ENCODE measurements at places on chromosomes 3 and 15.

- peak; percentile 91 for DNase-seq
These were observed 269.3 kb downstream of the ARPP21 start for GRCh38 chr3:35908366-35909232.

- DNase-seq: no peak
These were observed 26.9 kb upstream of the NR2F2 start for GRCh38 chr15:96303503-96304056.

DNA sequence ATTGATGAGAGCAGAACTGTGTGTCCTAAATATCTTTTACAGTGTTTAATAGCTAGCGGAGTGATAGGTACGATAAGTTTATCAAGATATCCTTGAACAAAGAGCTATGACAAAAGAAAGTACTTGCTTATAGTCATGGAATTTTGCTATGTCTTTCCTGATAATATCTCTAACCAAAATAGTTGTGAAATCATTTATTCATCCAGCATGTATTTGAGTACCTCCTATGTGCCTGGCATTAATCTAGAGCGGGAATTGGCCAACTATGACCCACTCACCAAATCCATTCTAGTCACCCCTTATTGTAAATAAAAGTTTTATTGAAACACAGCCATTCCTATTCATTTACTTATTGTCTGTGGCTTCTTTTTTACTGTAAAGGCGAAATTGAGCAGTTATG is 46.6 kb downstream of the ZFAND6 start:
- DNase-seq: no peak

DNA sequence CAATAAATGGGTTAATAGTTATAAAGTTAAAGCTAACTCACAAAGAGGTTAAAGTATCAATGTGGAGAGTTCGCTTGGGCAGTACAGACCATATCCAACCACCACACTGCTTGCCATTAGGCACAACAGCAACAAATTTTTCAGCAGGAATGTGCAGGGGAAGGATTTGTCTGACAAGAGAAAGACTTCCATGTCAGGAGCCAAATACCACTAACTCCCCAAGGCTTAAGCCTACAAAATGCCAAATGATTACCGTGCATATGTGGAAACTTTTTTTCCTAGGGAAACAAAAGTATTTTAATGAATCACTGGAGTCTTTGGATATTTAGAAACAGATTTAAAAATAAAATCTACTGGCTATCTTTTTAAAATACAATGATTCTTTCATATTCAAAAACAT is 8.1 kb downstream of the VGLL3 start:
- peak; percentile 49 for DNase-seq

GRCh38 chr3:16319307-16319706 is 54.3 kb downstream of the OXNAD1 start:
- DNase-seq: no peak

DNA sequence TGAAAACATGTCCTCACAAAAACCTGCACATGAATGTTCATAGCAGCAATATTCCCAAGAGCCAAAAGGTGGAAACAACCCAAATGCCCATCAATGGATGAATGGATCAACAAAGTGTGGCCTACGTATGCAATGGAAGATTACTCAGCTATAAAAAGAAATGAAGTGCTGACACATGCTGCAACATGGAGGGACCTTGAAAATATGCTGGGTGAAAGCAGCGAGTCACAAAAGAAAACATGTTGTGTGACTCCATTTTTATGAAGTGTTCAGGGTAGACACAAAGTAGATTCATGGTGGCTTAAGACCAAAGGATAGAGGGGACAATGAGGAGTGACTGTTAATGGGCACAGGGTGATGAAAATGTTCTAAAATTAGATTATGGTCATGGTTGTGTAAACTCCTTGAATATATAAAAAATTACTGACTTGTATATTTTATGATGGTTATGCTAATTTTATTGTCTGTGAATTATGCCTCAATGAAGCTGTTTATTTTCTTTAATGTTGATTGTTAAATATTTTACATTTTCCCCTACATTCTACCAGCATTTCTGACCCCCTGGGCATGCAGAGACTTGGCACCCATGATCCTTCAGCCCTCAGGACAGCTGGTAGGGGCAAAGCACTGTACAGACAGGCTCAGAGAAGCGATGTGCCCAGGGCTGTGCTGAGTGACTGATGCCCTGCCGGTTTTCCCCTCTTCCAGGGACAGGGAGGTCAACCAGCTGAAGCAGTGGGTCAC is 37.8 kb downstream of the CFAP100 start:
- no peak for DNase-seq

DNA sequence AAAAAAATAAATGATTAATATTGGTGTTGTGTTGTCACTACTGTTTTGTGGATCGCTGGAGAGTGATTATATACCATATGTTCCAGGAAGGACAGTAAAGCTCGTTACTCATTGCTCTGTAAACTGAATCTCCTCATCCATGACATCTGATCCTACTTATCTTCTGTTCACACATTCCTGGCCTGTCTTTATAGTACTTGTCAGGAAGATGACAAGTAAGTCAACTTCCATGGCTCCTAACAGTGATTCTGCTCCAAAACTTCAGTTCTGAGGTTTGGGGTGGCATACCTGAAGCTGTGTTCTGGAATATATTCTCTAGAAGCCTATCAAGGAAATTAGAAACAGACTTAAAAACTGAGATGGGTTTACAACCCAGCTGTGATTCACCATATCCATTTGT is 288.9 kb downstream of the ZBBX start:
- DNase-seq: no peak

- no peak for DNase-seq
These were observed 131.3 kb downstream of the PLD1 start for GRCh38 chr3:171678971-171679492.

DNA sequence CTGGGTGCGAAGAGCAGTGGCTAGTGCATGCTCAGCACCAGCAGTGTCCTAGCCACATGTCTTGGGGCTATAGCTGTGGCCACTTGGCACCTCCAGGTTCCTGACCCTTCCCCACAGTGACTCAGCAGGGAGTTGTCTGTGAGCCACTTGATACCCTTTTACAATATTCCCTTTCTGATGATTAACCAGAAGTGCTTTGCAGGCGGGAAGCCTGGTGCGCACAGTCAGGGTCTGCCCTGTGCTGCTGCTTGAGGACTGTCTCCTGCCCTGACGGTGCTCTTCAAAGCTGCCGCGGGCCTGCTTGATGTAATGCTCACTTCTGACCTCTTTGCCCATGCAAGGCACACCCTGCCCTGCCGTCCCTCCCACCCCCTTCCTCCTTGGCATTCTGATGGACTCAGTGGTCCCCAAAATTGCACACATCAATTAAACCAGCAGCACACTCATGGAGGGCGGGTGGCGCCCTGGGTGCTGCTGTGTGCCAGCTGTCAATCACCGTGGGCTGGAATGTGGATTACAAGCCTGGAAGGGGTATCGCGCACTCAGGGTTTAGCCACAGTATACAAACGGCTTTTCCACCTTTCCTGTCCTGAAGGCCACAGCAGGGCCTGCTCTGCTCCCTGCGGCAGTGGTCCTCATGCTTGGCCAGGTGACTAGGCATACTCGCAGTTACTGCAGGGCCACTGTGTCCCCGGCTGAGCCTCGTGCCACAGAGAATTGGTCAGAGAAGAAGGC is 40.9 kb upstream of the PCSK6 start:
- DNase-seq: no peak

GRCh38 chr15:74349241-74349778 is 18.1 kb downstream of the CYP11A1 start:
- peak; percentile 29 for DNase-seq

DNA sequence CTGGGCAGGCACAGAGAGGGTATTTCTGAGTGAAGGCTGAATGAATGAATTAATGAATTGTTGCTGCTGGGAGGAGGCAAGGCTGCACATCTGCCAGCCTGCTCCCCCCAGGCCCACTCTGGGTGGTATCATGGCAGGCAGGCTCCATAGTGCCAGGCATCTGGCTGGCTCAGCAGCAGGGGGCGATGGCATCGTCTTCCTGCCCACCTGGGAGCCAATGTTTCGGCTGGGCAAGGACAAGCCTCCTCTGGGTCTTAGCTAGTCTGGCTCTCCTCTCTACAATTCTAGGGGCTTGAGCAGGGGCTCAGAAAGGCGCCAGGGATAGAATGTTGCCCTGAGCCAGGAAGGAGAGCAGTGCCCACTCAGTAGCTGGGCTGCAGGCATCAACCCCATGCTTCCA is 1.7 kb upstream of the TLR9 start:
- no peak for DNase-seq

GRCh38 chr3:52149021-52149420 is 5.2 kb downstream of the POC1A start:
- no peak for DNase-seq

- DNase-seq: no peak
These were observed 67.7 kb downstream of the CCNL1 start for GRCh38 chr3:157092230-157092629.

DNA sequence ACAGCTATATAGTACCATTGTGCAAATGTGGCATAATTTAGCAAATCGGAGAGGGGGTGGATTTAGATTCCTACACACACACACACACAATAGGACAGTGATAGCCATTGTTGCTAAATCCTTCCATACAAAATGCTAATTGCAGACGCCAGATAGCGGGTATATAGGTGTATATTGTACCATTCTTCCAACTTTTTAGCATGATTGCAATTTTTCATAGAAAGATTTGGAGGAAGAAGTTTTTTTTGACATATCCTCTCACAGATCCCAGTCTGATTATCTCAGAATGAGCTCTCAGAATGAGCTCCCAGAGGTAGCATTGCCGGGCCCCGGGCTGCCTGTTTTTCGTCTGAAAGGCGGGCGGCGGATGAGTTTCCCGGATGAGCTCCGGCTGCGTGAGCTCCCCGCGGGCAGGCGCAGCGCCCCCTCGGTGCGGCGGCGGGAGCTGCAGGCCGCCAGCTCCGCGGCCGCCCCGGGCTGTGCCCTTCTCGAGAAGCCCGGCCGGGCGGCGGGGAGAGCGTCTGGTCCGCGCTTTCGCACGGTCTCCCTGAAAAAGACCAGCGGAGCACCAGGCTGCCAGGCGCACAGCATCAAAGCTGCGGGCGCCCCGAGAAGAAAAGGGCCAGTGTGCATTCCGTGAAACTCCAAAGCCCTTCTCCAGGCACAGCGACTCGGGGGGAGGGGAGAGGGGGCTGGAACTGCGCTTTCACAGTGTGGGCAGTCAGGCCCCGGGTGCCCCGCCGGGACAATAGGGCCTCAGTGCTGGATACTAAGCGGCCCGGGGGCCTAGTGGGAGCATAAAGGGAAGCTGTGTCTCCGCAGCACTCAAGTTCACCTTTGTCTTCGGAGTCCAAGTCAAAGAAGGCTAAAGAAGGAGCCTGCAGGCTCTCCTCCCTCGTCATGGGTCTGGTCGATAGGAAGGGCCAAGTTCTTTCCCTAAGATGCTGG is 12.0 kb upstream of the SHC4 start:
- DNase-seq: peak; percentile 96

DNA sequence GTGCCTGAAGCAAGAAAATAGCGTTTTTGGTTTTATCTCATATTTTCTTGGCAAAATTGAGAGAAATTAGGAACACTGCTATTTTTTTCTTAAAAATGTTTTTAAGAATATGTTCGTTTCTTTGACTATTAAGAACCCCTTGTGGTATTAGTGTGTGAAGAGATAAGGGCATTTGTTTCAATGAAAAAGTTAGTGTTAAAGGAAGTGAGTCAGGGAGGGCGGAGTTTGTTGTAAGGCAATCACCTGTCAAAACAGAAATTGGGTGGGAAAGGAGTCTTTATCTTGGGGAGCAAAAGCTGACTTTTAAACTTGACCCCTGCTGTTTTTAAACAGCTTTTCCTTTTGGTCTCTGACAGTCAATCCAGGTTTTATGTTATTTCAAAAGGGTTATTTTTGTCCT is 4.2 kb downstream of the RAP2B start:
- no peak for DNase-seq

- peak; percentile 35 for DNase-seq
These were observed 92.5 kb downstream of the ADAMTS9 start for GRCh38 chr3:64595253-64595694.

DNA sequence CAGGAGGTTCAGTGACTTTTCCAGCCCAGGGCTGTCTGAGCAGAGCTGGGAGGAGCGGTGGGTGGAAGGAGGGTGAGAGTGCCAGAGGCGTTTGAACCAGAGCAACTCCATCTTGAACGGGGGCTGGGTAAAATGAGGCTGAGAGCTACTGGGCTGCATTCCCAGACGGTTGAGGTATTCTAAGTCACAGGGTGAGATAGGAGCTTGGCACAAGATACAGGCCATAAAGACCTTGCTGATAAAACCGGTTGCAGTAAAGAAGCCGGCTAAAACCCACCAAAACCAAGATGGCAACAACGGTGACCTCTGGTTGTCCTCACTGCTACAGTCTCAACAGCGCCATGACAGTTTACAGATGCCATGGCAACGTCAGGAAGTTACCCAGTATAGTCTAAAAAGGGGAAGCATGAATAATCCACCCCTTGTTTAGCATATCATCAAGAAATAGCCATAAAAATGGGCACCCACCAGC is 60.2 kb downstream of the ABTB1 start:
- DNase-seq: no peak

GRCh38 chr3:176995946-176996345 is 201.3 kb downstream of the TBL1XR1 start:
- no peak for DNase-seq

DNA sequence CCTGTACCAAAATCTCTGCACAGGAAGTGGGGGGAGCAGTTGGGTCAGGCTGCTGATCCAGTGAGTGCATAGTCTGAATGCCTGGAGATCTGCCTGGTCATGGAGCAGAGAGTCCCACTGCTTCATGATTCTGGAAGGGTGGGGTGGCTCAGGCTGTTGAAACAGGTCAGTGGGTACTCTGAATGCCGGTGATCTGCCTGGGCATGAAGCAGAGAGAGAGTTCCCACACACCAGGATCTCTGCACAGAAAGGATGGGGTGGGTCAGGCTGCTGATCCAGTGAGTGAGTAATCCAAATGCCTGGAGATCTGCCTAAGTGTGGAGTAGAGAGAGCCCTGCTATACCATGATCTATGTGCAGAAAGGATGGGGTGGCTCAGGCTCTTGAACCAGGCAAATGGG is 16.1 kb upstream of the GCSAM start:
- DNase-seq: no peak

DNA sequence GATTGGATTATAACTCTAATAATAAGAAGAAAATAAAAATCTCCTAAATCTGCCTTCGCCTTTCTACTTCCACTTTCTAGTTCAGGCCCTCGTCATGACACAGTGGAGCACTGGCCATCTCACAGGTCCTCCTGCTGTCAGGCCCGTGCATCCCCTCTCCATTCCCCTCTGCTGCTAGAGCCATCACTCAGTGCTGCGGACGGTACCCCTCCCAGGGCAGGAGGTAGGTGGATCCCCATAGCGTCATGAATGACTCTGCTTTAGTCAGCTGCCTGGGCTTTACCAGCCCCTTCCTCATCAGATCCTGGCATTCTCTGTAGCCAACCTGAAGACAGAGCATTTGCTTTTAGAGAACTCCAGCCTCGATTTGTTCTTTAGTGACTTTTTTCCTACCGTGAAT is 12.0 kb upstream of the PPP1R2 start:
- no peak for DNase-seq
